Activated CD4-positive, alpha-beta T cell treated with anti-CD3 and anti-CD28 coated beads for 4 hours (primary cell): ENCODE measurements at places on chromosomes 12 and 14.

DNA sequence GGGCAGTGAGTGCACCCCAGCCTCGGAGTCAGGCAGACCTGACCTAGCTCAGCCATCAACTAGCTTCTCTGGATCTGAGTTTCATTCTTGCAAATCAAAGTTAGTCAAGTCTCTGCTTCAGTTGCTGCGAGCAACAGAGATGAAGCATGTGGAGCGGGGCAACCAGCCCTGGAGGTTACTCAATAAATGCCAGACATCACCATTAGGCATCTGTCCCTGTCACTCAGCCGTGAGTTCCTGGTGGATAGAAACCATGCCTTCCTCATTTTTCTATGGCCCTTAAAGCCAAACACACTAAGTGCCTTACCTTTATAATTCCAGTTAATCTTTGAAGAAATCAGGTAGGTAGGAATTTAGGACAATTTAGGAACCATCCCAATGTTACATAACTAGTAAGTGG is 19.3 kb downstream of the RFX4 start:
- DNase-seq, result no peak

DNA sequence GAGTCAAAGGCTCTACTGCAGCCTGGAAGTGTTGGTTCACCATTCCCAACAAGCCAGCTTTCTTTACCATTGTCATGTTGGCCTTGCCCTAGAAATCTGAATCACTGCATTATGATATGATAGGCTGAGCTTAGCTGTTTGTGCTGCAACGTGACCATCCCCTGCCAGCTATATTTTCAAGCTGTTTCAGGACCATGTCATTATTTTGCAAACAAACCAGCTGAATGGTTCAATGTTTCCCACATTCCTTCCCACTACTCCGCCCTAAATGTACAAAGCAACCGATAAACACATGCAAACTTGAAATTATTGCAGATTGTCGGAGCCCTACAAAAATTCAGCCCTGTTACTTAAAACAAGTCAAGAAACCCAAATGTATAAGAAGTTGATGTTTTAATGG is 136.1 kb downstream of the KICS2 start:
- no peak for DNase-seq

GRCh38 chr14:93033983-93034670 is 81.6 kb downstream of the ITPK1 start:
- peak; percentile 18 for DNase-seq

DNA sequence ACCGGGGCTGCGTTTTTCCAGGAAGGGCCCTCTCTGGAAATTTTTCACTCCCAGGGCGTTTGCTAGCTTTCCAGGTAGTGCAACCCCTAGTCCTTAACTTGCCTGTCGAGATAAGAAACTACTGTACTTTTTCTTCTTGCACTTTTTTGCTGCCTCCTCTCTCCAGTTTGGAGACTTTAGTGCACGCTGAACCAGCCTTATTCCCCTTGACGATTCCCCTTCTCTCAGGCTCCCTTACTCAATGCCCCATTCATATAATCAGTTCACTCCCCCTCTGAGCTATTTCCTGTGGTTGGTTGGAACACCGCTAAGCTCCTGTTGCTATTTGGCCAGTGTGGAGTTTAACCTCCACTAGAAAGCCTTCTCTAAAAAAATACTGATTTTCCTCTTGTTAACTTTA is 682 bp downstream of the CREBL2 start:
- no peak for DNase-seq
